Activated naive CD4-positive, alpha-beta T cell treated with anti-CD3 and anti-CD28 coated beads, Interleukin-2, amount 50 U/mL, for 72 hours (primary cell): ENCODE measurements at places on chromosomes 3 and 15.

DNA sequence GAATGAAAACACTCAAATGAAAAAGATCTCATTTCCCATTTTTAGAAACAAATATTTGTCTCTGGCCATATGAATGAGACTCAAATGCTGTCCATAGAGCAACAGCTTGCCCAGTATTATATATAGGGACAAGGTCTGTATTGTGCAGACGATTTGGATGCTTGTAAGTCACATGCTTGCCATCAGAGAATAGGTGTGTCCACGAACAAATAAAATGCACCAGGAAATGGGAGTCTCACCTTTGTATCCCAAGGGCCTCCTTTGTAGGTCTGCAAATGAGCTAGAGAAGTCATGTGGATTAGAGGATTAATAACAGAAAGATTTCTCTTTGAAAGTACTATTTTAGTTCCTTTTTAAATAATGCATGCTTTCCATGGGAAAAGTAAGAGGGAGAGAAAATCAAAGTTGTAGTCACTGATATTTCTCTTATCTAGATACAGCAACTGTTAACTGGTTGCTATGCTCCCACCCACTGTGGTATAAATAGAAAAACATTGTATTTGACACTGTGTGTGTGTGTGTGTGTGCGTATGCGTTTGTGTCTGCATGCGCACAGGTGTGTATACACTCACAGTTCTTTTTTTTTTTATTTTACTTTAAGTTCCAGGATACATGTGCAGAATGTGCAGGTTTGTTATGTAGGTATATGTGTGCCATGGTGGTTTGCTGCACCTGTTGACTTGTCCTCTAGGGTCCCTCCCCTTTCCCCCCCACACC is 383.4 kb upstream of the ARRDC4 start:
- no peak for DNase-seq

DNA sequence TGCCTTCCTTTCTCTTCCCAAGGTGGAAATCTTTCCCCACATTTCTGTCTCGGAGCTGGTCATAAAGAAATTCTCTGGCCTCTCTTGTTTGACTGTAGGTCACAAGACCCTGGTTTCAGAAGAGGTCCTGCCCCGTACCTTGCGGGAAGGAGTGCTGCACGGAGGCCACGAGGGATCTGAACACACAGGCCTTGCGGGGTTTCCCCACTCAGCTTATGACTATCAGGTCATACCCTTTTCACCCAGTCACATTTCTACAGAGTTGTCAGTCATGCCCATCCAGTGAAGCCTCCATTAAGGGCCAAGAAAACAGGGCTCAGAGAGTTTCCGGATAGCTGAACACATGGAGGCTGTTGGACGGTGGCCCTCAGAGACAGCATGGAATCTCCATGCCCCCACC is 54.7 kb upstream of the ATP13A3 start:
- DNase-seq, result no peak

GRCh38 chr15:91890614-91891013 is 37.1 kb downstream of the SLCO3A1 start:
- DNase-seq, result no peak

DNA sequence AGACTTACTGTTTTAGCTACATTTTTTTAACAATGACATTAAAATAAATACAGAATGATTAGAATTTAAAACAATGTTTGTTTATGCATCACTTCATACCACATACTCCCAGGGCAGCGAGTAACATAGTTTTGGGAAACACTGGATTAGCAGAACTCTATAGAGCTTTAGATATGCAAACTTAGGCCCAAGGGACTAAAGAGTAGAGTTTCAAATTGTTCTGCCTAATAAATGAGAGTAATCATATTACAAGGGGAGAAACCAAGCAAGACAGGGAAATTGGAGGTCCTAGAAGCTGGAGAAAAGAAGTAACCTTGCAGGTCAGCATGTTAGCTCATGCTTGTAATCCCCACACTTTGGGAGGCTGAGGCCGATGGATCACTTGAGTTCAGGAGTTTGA is 3.6 kb upstream of the DAZL start:
- no peak for DNase-seq

DNA sequence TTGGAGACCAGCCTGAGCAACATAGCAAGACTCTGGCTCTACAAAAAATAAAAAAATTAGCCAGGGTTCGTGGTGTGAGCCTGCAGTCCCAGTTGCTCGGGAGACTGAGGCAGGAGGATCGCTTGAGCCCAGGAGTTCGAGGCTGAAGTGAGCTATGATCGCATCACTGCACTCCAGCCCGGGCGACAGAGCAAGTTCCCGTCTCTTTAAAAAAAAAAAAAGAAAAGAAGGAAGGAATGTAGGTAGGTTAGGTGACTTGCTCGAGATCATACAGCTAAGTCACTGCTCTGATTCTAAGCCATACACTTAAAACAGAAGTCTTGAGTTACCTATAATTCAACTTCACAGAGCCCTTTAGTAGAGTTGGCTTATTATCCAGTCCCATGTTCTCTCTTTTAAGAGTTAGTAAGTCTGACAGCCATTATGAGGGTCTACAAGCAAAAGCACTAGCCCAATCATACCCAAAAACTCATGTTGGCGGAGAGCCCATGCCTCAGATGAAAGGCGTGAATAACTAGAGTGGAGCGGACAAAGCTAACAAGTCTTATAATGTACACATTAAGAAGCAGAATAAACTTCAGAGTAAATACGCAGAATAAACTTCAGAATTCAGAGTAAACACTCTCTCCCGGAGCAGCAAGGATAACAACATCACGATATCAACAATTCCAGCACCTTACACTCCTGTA is 768 bp downstream of the AAGAB start:
- no peak for DNase-seq

DNA sequence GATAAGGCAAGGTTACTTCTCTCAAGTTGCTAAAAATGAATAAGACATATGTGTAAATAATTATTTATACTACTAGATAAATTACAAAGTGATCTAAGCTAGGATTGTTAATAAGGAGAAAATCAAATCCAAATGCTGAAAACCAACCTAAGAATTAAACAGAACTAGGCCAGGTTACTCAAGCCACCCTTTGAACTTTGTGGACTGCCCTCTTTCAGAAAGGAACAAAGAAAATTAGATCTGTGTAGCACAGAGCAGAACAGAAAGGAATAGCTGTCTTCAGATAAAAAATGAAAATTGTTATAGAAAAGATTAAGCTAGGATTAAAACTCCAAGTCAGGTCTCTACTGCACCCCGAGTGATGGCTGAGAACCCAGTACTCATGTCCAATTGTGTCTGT is 158.2 kb upstream of the LRIG1 start:
- DNase-seq, result no peak

GRCh38 chr3:110909839-110910238 is 161.8 kb upstream of the NECTIN3 start:
- DNase-seq, result no peak

GRCh38 chr3:12235691-12236090 is 53.2 kb upstream of the PPARG start:
- DNase-seq, result no peak

DNA sequence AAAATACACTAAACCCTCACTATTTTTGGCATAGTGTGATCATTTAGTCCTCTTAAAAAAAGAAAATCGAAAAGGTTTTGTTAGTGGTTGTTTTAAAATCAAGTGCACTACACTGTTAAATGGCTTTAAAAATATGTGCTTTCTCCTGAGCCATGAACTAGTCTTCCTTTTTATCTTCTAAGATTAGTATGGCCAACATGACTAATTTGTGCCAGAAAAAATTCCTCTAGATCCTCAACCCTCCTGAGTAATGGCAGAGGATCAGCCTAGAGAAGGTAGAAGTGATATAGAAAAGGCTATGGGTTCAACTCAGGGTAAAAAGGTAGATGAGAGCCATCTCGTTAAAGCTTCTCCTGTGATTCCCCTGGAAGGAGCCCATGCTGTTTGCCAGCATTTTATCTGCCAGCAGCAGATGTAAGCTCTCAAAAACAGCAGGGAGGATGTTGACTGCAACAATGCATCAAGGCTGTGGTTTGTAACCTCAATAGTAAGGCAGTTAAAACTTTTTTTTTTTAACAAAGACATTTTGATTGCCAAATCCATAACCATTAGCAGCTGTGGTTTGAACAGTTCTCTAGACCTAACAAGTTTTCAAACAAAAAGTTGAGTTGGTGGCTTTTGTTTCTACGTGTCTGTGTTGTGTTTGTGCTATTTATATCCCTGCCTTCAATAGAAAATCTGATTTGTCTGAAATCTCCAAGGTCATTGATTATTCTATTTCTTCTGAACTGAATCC is 30.2 kb upstream of the ZNF609 start:
- DNase-seq, result no peak

DNA sequence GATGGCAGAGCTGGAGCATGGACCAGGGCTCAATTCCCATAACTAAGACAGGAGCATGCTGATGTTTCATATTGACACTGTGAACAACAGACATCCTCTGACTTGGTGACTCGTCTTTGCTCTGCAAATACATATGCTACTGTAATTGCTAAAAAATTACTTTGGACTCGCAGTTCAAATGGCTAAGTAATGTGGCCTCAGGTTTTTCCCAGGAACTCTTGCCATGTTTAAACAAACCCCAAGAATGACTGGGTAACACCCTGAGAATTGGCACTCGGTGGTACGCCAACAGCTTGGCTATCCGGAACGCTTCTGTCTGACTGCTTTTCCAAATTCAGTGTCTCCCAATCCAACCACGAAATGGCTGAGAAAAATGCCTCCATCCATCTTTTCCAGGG is 456.7 kb upstream of the THBS1 start:
- no peak for DNase-seq

- no peak for DNase-seq
Measured at GRCh38 chr3:17639257-17639656, 103.2 kb downstream of the TBC1D5 start.

- no peak for DNase-seq
Measured at GRCh38 chr3:109275702-109276293, 40.5 kb downstream of the DPPA2 start.

DNA sequence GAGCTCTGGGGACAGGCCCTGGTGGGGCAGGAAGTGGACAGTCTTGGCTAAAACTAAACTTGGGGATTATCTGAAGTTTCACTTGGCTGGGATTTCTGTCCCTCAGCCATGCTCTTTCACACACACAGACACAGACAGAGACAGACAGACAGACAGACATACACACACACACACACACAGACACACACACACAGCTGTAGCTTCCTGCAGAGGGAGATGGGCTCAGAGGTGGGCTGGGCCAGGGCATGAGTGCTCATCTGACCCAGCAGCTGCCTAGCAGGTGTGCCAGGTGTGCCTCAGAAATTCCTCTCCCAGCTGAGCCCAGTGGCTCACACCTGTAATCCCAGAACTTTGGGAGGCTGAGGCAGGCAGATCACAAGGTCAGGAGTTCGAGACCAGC is 3.3 kb downstream of the RHOV start:
- no peak for DNase-seq

GRCh38 chr3:60720736-60721135 is 530.5 kb downstream of the FHIT start:
- no peak for DNase-seq

DNA sequence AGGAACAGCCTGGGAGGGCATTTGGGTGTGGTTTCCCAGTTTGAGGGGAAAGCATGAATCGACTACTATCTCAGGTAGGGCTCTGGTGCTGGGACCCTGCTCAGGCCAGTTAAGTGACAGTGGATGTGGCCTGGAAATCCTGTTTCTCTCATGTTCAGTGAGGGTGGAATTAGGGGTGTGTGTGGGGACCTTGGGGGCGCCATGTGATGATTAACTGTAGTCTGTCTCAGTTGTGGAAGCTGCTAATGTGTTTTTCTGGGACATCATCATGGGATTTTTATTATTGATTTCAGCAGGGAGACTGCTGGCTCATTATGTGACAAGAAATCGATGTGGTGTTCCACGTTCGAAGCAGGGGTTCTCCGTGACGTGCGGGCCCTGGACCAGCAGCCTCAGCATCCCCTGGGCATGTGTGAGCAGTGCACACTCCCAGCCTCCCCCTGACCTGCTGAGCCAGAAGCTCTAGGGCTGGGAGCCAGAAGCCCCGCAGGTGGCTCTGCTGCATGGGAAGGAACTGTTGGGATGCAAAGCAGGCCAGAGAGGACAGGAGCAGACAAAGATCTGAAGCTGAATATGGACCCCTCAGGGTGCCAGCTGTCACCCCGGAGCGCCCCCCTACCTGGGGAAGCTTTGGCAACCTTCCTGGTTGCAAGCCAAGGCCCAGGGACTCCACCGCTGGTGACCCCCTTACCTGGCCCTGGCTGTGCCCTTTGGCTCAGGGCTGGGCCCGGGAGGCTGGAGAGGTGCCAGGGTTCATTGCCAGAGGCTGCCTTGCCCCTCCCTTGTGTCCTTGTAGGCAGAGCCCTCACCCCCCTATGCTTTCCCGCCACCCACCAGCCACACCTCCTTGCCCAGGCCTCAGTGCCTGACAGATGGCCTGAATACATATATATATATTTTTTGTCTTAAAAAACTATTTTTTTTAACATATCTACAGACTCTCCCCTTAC is 149.8 kb downstream of the APBA2 start:
- no peak for DNase-seq

DNA sequence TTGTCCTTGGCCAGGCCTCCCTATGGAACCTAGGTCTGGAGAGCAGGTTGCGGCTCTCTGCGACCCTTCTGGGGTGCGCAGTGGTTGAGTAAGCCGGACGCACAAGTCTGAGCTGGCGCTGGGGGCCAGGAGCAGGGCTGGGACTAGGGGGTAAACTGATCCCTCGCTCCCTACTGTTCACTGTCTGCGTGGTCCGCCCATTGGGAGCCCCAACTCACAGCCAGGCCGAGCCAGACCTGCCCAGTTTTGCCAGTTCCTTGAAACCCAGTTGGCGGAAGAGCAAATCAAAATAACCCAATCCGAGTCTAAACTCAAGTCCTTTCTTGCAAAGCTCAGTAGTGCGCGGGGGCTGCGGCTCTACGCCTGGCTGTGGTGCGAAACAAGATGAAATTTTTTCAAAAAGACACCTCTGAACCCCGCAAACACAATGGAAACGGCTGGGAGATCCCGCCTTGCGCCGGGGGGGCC is 17.5 kb downstream of the RGMA start:
- no peak for DNase-seq

DNA sequence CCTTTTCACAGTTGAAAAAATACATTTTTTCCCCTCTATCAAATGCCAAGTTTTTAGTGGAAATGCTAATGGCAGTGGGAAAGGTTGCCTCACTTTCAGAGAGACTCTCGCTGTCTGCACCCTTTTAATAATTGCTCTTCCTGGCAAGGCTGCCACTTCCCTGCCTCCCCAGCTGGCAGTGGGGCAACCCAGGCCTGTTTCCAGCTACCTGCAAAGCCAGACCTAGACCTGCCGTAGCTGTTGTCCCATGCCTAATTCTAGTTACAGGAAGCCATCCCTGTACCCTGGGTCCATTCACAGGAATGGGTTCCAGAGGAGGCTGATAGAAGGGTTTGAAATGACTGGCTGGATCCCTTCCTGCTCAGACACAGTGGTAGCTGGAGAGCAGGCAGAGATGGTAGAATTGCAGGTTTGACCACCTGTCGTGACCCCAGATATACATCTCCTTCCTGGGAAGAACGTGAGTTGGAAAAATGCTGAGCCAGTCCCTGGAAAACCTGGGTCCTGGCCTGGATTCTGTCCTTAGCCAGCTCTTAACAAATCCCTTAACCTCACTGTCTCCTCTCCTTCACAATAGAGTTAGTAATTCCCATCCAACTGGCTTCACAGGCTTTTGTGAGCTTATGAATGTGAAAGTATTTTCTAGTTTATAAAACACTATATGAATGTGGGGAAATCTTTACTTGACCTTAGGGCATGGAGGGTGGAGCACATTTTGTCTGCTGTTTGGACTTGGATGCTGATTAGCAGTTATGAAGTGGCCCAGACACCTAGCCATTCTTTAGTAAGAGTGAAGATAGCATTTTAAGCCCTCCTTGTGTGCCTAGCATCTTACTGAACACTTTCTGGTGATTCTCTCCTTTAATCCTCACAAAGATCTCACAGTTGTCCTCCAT is 12.9 kb upstream of the ALPK3 start:
- DNase-seq, result peak; percentile 40

- DNase-seq, result peak; percentile 41
Measured at GRCh38 chr15:99998661-99999101, 265.4 kb upstream of the LYSMD4 start.

GRCh38 chr3:107217172-107217571 is 160.1 kb upstream of the CCDC54 start:
- no peak for DNase-seq
